ENCODE measurements at places on chromosomes 1 and 21.

GRCh38 chr1:221138516-221138915 is 259.3 kb downstream of the HLX start:
- no peak for DNase-seq

DNA sequence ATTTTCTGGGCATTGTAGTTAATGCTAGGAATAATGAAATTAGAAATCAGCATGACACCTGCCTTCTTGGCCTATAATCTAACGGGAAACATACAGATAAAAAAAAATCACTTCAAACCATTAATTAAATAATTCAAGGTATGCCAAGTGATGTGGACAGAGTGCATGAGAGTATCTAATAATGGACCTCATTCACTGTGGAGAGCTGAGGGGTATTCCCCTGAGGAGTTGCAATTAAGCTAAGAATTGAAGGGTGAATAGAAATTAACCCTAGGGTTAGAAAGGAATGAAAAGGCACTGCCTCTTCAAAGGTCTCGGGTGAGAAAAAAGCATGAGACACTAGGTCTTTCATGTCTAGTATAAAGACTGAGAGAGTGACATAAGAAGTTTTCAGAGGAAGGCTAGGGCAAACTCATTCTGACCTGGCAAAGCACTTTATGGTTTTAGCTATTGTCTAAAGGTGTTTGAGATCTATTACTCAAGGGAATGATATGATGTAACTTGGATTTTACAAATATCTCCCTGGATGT is 466.1 kb downstream of the KCNT2 start:
- no peak for DNase-seq

- DNase-seq: no peak
Observed at GRCh38 chr1:19381261-19381660, 69.1 kb downstream of the SLC66A1 start.

DNA sequence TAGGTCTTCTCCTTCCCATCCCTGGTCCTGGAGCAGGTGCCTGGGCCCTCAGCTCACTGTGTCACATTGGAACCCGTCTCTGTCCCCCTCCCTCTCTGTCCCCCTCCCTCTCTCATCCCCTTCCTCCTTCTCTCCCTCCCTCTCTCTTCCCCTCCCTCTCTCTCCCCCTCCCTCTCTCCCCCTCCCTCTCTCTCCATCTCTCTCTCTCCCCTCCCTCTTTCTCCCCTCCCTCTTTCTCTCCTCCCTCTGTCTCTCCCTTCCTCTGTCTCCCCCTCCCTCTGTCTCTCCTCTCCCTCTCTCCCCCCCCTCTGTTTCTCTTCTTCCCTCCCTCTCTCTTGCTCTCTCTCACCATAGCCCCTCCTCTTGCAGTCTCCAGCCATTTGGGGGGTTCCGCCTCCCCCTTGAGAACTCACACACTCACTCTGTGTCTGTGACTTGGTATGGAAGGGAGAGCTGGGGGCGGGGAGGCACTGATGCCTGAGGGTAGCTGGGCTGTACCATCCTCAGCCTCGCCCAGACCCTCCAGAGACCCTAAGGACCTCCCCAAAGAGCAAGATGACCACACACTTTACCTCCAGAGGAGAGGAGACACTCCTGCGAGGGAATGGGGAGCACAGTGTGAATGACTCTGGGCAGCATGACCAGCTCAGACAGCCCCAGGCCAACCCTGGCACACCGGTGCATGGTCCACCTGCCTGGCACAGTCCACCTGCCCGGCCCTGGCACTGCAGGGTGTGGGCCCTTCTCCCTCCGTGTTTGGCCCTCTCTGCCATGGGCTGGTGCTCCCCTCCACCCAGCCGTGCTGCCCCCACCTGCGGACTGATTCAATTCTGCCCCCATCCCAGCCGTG is 102.8 kb upstream of the ARHGEF16 start:
- DNase-seq: no peak

DNA sequence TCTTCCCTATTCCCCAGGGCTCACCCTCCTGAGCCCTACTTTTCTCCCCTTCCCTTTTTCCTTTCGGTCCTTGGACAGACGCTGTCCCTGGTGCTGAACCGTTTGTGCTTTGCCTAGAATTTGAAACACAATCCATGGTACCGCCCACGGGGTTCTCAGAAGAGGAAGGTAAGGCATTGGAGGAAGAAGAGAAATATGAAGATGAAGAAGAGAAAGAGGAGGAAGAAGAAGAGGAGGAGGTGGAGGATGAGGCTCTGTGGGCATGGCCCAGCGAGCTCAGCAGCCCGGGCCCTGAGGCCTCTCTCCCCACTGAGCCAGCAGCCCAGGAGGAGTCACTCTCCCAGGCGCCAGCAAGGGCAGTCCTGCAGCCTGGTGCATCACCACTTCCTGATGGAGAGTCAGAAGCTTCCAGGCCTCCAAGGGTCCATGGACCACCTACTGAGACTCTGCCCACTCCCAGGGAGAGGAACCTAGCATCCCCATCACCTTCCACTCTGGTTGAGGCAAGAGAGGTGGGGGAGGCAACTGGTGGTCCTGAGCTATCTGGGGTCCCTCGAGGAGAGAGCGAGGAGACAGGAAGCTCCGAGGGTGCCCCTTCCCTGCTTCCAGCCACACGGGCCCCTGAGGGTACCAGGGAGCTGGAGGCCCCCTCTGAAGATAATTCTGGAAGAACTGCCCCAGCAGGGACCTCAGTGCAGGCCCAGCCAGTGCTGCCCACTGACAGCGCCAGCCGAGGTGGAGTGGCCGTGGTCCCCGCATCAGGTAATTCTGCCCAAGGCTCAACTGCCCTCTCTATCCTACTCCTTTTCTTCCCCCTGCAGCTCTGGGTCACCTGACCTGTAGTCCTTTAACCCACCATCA is 10.4 kb downstream of the BCAN start:
- no peak for DNase-seq

DNA sequence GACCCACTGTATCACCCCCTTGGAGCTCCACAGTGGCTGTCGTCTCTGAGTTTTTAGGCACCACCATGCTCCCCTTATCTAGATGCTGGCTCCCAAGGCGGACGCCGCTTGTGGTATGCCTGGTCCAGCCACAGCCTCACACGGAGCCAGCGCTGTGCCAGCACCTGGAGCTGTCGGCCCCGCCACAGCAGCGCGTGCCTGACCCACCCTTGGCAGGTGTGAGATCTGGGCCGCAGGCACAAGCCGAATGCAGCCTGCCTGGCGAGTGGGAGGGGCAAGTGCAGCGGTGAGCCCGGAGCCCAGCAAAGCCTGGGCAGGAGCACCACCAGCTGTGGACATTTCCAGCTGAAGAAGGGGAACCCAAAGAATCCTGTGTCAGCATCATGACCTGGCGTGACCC is 91.9 kb upstream of the BACE2 start:
- no peak for DNase-seq

DNA sequence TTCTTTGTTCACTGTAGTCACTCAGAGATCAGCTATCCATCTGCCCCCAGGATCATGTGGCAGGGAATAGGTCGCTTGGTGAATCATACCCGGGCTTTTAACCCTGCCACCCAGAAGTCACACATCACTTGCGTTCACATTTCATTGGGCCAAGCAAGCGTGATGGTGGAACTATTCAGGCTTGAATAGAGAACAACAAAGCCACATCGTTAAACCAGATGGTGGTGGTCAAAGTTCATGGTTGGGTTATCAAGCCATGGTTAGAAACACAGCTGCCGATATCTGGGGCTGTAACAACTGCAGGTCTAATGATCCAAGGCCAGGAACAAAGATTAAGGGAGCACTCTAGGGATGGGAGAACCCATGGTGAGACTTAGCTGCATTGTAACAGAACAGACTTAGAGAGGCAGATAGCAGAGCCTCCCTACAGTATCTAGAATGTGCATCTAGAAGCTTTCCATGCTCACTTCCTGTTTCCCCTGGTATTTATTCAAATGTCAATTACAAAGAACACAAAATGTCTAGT is 40.0 kb upstream of the PTPRC start:
- no peak for DNase-seq

DNA sequence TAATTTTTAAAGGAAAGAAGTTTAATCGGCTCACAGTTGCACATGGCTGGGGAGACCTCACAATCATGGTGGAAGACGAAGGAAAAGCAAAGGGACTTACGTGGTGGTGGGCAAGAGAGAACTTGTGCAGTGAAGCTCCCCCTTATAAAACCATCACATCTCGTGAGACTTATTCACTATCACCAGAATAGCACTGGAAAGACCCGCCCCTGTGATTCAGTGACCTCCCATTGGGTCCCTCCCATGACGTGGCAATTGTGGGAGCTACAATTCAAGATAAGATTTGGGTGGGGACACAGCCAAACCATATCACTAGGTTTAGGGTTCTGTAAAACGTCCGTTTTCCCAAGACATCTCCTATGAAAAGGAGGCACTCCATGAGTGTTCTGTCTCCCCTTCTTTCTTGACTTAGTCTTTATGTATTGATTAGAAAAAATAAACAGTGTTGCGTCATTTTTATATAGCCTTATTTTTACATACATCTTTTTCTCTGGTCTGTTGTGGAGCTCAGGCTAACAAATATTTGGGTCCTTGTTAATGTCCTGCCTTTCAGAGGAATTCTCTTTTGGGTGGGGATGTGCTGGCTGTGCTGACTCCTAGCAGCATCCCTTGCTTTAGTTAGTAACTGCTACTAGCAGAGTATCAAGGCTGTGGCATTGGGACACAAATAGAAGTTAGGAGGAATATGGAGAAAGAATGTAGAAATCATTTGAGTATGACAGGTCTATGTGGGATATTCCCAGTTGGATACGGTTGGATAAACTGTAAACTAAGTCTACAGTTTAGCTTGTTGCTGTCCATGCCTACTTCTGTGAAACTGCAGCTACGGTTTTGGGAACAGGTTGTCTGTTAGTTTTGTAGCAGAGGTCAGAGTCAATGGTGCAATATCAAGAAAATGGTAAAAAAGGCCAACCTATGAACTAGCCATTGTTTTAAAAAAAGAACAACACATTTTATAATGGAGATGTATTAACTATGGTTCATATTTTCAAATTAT is 23.5 kb downstream of the BACH1 start:
- DNase-seq: no peak

DNA sequence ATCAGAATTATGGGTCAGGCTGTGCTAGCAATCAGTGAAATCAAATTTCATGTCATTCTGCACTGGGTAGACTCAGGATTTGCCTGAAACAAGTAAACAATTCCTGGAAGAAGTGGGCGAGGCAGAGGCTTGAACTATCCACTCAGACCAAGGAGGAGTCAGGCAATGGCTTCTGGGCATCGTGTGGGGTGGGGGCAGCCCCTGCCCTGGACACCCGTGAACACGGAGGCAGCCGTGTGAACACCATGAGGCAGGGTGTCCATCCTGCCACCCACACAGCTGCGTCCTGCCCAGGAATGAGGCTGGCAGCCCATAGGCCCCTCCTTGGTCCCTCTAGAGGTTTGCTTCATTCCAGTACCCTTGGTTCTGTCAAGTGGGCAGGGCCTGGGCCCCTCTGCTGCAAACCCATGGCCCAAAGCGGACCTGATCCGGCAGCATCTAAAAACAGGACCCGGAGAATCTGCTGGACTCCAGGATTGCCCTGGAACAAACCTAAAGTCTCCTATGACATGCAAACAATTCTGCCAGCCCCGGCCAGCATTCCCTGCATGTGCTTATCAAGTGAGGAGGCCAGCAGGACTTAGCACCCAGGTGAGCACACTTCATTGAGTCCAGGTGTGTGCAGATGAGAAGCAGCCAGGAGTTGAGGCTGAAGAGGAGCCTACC is 69.5 kb downstream of the PDE9A start:
- no peak for DNase-seq

DNA sequence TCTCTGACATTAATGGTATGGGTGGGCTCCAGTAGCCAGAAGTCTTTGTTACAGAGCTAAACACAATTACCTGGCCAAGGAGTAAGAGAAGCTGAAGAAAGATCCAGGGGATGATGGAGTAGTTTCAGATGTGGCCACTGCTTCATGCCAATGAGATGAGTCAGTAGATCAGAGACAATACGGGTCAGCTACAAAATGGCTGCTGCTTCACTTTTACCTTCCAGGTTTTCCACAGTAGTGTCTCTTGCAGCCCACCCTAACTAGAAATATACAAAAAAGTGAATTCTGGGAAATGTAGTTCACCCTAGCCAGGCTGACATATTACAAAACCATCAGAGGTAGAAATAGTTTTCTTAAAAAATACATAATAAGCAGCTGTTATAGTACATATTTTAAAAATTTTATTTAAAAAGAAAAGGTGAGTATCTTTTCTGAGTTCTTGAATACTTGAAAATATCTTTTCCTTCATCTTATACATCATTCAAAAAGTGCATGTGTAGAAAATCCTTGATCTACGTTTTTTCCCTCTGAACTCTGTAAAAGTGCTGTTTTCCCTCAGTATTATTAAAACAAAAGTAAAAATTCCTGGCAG is 36.1 kb downstream of the LRIF1 start:
- no peak for DNase-seq

- no peak for DNase-seq
Observed at GRCh38 chr21:38472412-38473108, 25.7 kb downstream of the ERG start.

DNA sequence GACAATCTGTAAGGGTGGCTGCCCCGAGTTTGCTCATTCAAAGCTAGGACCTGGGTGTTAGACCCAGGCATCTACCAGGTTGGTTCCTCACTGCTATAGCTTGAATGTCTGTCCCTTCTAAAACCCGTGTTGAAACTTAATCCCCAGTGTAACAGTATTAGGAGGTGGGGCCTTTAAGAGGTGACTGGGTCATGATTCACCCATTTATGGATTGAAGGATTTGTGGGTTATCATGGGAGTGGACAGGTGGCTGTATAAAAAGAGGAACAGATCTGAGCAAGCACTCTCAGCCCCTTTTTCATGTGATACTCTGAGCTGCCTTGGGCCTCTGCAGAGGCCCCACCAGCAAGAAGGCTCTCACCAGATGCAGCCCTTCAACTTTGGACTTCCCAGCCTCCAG is 29.4 kb downstream of the PSMG1 start:
- no peak for DNase-seq

DNA sequence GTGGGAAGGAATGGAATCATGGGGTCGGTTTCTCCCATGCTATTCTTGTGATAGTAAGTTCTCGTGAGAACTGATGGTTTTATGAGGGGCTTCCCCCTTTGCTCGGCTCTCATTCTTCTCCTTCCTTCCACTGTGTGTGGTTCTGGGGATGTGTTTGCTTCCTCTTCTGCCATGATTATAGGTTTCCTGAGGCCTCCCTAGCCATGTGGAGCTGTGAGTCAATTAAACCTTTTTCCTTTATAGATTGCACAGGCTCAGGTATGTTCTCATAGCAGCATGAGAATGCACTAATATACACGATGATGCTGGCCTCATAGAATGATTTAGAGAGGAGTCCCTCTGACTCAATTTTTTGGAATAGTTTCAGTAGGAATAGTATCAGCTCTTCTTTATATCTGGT is 195.4 kb upstream of the IVNS1ABP start:
- DNase-seq: no peak

Measured in activated CD4-positive, alpha-beta T cell treated with anti-CD3 and anti-CD28 coated beads, Interleukin-2, amount 50 U/mL, for 16 hours (primary cell).